ENCODE measurements at places on chromosomes 2 and 18.

GRCh38 chr2:154694881-154695280 is 3.6 kb upstream of the KCNJ3 start:
- no peak for DNase-seq

GRCh38 chr2:47301277-47301618 is 101.7 kb upstream of the MSH2 start:
- no peak for DNase-seq

DNA sequence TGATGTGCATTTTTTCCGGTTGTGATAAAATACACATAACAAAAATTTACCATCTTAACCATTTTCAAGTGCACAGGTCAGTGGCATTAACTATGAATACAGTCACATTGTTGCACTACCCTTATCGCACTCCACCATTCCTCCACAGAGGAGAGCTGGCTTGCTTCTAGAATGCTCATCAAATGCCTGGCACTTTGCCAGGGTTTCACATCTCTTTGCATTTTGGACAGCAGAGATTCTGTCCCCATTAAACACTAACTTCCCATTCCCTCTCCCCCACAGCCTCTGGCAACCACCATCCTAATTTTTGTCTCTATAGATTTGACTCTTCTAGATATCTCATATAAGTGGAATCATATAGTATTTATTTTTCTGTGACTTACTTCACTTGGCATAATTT is 165.0 kb downstream of the ASB1 start:
- DNase-seq: no peak

- DNase-seq: no peak
Measured at GRCh38 chr2:59761966-59762365, 791.5 kb downstream of the BCL11A start.

- no peak for DNase-seq
Measured at GRCh38 chr18:74137920-74138538, 9.6 kb downstream of the FBXO15 start.

DNA sequence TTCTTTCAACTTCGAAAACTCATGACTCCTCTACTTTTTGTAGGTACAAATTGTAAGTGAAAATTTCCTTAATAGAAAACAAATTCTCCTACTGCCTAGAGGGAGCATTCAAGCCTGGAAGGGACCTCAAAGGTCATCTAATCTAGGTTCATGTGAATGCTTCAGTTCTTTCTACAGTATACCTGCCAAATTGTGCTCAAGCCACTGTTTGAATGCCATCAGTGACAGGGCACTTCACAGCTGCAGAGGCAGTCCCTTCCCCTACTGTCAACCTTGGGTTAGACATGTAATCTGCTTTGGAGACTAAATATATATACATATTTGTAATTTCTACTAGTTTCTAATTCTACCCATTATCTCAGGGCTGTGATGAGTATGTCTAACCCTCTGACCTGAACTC is 681.3 kb upstream of the CDH2 start:
- DNase-seq: no peak

GRCh38 chr18:389658-390357 is 110.7 kb downstream of the COLEC12 start:
- no peak for DNase-seq

DNA sequence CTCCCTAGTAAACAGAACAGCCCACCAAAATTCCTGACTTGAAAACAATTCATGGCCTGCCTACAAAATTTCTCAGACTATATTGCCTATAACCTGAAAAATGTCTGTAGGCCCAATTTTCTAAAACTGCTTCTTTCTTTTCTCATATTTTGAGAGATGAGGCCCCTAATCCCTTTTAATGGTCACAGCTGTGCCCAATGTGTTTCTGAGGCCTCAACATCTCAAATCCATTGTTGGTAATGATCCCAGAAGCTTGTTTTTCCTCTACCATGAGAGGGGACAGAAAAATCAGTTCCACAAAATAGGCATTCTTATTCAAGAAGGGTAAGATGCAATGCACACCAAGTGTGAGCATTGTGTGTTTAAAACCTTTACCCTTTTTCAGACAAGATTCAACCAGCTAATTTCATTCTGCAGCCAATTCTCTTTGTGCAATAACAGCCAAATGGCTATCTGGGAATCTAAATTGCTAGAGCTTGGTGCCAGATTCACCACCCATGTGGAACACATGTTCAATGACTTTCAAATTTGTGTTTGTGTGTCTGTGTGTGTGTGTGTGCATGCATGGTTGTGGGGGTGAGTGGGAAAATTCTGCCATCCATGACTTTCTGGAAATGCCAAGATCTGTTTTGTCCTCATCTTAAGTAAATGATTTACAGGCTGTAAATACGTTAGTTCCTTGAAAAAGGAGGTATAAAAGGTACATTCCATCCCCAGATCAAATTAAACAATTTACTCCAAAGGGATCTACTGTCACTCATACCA is 319.5 kb downstream of the TNS1 start:
- no peak for DNase-seq

GRCh38 chr18:57077786-57078552 is 68.9 kb upstream of the BOD1L2 start:
- DNase-seq: peak; percentile 74

DNA sequence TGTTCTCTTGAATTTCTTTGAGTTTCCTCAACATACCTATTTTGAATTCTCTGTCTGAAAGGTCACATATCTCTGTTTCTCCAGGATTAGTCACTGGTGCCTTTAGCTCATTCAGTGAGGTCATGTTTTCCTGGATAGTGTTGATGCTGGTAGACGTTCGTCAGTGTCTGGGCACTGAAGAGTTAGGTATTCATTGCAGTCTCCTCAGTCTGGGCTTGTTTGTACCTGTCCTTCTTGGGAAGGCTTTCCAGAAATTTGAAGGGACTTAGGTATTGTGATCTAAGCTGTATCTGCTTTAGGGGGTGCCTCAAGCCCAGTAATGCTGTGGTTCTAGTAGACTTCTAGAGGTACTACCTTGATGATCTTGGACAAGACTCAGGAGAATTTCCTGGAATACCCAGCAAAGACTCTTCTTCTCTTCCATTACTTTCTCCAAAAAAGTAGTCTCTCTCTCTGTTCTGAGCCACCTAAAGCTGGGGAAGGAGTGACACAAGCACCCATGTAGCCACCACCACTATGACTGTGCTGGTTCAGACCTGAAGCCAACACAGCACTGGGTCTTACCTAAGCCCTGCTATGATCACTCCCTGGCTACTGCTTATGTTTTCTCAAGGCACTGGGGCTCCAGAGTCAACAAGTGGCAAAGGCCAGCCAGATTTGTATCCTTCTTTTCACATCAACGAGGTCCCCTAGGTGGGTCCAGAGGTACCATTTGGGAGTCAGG is 852.0 kb downstream of the BCL11A start:
- no peak for DNase-seq

DNA sequence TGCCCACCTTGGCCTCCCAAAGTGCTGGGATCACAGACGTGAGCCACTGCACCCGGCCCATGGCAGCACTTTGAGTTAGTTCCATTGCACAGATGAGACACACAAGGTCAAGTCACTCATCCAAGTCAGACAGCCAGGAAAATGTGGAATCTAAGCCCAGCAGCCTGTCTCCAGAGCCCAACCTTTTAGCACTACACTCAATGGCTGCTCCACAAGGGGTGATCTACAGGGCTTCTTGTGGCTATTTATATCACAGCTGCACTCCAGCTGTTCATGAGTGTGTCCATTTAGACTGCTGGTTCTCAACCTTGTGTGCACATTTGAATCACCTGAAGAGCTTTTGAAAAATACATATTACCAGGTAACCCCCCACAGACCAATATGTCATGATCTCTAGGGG is 72.9 kb upstream of the RPL31 start:
- no peak for DNase-seq

DNA sequence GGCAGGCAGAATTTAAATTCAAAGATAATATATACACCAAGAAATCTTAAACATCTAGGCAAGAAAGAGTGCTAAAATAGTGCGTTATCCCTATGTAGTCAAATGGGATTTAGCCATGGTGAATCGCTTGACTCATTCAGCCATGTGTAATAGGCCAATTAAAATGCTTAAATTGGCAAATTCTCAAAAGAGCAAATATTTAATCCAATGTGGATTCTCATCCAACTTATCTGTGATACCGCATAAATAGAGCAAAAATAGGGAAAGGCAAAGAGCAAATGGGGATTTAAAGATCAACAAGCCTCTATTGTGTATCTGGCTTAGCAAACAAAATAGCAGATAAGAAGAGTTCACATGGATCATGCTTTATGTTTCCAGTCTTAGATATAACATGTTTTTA is 123.2 kb upstream of the RPRM start:
- DNase-seq: no peak

DNA sequence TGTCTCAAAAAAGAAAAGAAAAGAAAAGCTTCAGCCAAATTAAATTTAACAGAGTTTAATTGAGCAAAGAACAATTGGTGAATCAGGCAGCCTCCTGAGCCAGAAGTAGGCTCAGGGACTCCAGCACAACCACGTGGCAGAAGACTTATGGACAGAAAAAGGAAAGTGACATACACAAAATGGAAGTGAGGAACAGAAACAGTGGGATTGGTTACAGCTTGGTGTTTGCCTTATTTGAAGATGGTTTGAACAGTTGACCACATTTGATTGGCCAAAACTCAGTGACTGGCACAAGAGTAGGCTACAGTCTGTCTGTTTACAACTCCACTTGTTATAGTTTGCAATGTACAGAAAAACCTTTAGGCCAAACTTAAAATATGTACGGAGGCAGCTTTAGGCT is 83.1 kb downstream of the SOCS6 start:
- no peak for DNase-seq

DNA sequence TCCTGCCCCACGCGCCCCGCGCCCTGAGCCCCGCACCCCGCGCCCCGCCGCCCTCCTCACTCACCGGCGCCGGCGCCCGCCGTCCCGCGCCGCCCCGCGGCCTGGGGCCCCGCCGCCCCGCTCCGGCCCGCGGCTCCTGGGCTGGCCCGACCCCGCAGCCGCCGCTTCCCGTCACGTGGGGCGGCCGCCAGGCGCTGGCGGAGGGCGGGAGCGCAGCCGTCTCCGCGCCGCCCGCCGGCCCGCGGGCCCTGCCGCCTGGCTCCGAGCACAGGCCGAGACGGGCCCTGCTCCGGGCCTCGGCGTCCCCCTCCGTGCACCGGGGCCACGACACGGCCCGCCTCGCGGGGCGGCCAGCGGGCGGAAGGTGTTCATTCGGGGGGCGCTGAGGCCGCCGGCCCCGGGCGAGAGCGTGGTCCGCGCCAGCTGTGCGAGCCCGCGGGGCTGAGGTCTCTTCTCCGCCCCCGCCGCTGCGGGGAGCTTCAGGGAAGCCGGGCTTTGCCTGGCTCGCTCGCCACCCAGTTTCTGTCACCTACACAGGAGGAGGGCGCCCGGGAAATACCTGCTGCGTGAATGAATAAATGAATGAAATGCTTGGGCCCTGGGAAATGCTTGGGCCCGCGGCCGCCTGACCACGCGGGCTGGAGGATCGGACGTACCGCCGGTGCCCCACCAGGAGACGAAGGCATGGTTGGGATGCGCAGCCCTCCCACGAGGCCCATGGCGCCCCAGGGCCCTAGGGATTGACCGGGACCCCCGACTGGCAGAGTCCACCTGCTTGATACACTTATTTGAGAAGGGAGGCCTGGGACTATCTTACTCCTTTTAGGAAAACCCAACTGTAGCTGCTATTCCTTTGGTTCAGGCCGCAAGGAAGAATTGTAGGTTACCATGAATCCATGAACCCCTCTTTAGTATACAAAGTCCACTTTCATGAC is at the start of gene TGFBRAP1:
Gene TGFBRAP1 (minus strand): TSS at position 175 of the 935 bp plus-strand sequence. CDS start 21,434 bp downstream, outside the sequence.
- peak; percentile 31 for DNase-seq

- no peak for DNase-seq
Measured at GRCh38 chr2:202754936-202755335, 116.6 kb downstream of the ICA1L start.

DNA sequence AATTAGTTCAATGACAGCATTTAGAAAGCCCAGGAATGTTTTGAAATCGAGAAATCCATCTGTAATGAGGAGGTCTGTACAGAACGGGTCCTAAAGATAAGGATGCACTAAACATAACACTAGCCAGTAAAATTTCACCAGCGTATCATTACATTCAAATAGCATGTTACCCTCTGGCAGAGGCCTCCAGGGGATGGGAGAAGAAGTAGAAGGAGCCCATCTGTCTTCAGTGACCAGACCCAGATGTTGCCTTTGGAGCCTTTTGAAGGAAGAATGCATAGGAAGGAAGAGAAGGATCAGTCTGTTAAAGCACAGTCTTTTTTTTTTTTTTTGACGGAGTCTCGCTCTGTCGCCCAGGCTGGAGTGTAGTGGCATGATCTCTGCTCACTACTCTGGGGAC is 86.1 kb upstream of the BCL2L11 start:
- no peak for DNase-seq

GRCh38 chr2:79940364-79940763 is 364.2 kb downstream of the LRRTM1 start:
- DNase-seq: no peak

- no peak for DNase-seq
Measured at GRCh38 chr18:26471027-26471426, 77.3 kb downstream of the KCTD1 start.

GRCh38 chr2:105454801-105455485 is 56.1 kb upstream of the FHL2 start:
- no peak for DNase-seq

DNA sequence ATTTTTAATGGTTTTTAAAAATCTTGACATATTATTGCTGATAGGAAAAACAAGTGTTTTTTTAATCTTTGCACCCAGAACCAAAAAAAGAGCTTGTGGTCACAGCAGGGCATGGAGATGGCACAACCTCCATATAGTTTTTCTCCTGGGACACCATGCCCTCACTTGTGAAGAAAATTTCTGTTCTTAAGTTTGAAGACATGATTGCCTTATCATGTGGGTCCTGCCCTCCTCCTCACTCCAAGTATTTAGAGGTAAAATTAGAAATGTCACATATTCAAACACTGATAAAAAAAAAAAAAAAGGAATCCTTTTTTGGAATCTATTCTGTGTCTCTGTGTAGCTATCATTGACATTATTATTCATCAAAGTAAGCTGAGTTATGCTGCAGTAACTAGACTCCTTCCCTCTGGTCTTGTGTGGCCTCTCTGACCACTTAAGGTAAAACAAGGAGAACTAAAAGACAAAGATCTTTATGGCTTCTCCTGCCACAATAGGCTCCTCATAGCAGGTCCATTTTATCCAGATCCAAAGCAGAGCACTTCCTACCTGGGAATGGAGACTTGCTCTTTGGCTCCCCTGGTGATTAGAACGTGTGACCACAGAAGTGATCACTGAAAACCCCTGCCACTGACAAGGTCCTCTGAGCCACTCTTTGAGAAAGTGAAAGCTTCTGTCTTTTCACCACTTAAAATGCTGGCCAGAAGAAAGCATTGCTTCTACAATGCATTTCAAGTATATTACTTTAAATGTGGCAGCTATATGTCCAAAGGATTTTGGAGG is 19.8 kb downstream of the ADD2 start:
- no peak for DNase-seq

DNA sequence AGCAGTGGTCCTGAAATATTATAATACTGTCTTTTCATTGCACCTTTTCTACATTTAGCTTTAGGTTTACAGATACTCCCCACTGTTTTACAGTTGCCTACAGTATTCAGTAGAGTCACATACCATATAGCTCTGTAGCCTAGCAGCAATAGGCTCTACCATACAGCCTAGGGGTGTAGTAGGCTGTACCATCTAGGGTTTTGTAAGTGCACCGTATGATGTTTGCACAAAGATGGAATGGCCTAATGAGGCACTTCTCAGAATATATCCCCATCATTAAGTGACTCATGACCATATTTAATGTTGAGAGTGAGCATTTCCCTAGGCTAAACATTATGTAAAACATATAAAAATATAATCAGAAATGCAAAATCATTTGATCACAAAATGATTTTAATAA is 511.3 kb upstream of the RAB12 start:
- no peak for DNase-seq

GRCh38 chr2:190221429-190221828 is 98.2 kb downstream of the HIBCH start:
- no peak for DNase-seq

Data from naive thymus-derived CD8-positive, alpha-beta T cell (primary cell).